ENCODE measurements at places on chromosomes 5 and 9.

DNA sequence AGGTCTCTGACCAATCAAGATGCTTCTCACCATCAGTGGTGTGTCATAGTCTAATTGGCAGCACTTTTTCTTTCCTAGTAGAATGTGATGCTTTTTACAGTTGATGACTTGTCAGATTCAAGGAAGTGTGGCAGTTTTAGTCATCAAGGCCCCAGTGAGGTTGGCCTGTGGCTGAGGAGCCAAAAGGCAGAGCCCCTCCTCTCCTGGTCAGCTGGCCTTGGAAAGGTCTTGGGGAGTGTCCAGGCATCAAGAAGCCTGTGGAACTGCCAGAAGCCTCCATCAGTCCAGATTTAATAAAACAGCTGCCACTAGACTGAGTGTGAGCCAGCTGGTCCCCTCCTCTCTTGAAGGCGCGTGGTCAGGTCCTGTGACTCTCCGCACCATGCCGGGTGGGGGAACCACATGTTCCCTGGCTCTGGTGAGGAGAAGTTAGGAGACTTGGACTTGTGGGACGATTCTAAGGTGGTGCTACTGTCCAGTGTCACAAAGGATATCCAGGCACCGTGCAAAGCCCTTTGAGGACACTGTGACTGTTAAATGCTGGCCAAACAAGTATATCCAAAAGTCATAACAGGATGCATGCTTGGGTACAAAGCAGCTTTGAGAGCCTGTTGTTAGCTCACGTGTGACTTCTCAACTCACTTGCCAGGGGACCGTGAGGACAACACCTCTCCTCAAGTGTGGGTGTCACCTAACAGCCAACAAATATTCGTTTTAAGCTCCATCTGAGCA is 6.1 kb upstream of the ANGPTL2 start:
- DNase-seq: no peak

DNA sequence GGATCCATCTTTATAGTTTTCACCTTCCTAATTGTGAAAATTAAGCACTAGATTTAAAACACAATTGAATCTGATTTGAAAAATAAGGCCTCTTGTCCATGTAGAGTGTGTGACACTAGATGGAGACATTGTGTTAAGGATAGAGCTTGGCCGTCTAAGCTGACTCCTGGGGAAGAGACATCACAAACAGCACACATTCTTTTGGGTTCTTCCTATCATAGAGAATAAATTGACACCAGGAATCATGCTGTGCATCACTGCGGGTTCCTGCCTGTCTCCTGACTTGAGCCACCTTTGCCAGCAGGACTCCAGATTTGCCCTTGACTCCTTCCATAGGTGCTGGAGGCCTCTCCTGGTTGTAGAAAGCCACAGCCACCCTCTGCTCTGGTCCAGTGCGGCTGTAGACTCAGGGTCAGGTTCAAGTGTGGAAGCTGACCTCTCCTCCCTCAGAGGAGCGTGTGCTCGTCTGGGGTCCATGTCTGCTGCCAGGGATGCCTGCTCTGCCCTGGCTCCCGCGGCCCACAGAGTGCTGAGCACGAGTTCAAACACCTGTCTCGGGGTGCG is 11.2 kb downstream of the ROPN1L start:
- peak; percentile 56 for DNase-seq

DNA sequence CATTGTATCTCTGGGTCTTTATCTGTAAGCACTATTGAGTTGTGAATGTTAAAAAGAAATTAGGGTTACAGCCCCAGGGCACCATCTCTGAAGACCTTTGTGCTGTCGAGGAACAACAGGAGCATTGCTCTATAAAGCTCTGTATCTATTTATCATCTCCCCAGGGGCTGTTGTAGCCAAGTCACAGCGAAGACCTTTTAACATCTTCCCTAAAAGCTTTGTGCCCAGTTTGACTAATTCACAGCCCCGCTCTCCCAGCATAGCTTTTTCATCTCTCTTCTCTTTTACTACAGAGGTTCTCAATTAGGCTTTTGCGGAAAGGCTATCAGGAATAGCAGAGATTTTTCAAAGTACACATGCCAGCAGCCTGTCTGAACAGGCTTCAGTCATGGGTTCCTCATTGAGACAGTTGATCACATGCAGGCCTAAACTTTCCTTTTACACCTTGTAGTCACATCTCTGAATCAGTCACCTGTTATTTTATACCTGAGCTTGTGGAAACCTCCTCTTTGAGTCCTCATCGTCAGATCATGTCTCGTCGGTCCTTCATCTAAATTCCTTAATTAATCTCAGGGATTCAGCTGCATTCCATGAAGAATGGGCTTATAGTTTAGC is 140.5 kb downstream of the NPR3 start:
- DNase-seq: no peak

- no peak for DNase-seq
These were observed 1665.4 kb upstream of the CDH9 start for GRCh38 chr5:28703651-28704260.

- no peak for DNase-seq
These were observed 616.3 kb upstream of the KLF4 start for GRCh38 chr9:108105885-108106284.

GRCh38 chr5:60208716-60209115 is 315.2 kb upstream of the PDE4D start:
- no peak for DNase-seq

Measured in WERI-Rb-1 (cell line).